Keratinocyte (primary cell): ENCODE measurements at places on chromosomes 3 and 15.

- DNase-seq: no peak
These were observed 290.8 kb downstream of the NEK10 start for GRCh38 chr3:27078246-27078913.

GRCh38 chr15:99207672-99208071, 41.7 kb downstream of the TTC23 start:
- DNase-seq: no peak

GRCh38 chr15:79743032-79743431, 153.8 kb downstream of the MTHFS start:
- DNase-seq: no peak

- DNase-seq: no peak
These were observed 51.6 kb downstream of the WDR76 start for GRCh38 chr15:43878446-43878845.

DNA sequence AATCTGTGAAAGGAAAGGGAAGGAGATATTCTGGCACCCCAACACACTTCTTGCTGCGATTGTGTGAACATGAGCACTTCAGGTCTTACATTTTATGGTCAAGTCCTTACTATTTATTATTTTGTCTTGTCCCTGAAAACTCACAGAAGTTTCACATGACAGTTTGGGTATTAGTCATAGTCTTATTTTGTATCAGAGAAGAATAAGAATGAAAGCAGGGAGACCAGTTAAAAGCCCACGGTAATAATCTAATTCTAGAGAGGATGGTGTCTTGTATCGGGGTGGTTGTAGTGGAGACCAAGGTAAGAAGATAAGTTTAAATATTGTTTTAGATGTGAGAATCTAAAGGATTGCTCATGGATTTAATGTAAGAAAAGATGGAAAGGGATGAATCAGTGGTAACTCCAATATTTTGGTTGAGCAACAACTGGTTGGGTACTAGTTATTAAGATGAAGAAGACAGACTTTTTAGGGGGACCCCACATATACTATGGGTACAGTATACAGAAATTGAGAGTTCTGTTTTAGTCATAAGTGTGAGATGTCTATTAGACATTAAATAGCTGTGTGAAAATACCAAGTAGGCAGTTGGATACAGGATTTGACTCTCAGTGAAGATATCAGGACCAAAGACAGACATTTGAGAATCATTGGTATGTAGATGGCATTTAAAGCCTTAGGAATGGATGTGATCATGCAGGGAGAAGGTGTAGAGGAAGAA, 227.6 kb downstream of the MFSD1 start:
- DNase-seq: no peak

DNA sequence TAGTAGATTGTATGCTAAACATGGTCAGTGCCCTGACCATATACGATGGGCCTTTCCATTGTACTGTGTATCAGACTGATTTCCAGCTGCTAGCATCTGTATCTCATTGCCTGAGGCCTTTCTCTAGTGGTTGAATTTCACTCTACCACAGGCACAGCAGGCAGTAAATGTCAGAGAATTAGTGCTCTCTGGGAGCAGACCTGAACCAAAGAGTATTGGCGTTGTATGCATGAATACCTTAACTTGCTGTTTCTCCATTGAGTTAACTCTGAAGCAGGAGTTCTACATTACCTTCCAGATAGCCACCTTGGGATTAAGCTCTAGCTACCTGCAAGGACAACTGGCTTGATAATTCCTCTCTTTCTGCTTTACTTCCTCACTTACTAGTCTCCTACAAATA, 439.2 kb upstream of the EPHA3 start:
- DNase-seq: no peak

GRCh38 chr3:16071206-16071605, 103.3 kb upstream of the GALNT15 start:
- no peak for DNase-seq

GRCh38 chr3:49523756-49524747, 30.2 kb upstream of the BSN start:
- peak; percentile 30 for DNase-seq

DNA sequence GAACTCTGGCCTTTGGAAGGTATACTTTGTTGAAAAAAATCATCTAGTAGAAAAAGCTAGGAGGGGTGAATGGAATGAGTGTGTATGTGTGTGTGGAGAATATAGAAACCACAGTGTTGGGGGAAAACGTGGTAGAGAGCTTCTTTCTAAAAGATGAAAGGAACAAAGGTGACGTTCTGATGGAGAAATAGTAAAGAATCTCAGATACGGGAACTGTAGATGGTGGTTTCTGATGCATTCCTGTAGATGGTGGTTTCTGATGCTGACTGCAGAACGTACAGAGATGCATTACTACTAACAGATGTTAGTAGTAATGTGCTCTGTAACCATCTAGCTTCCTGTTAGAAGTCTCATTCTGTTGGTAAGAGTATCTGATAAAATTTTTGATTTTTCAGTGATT, 60.2 kb downstream of the VPS8 start:
- no peak for DNase-seq

- DNase-seq: no peak
These were observed 214.6 kb downstream of the SLCO3A1 start for GRCh38 chr15:92068121-92068520.

- no peak for DNase-seq
These were observed 8.6 kb downstream of the IRAK2 start for GRCh38 chr3:10173095-10173925.

DNA sequence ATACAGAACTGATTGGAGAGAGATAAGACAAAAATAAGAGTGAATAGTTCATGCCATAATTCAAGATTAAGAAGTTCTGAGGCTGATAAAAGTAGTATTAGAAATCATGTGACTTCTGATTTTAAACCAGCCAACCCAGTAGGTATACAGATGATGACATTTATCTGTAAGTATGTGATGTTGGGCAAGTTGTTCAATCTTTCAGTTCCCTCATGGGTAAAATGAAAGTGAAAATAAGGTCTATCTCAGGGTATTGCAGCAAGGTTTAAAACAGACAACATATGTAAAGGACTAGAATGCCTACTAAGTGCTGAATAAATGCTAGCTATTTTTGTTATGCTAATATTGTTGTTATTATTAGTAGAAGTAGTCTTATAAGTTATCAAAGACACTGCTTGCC, 1055.7 kb downstream of the NAALADL2 start:
- DNase-seq: no peak

GRCh38 chr15:99628374-99629001, 62.7 kb downstream of the MEF2A start:
- no peak for DNase-seq

DNA sequence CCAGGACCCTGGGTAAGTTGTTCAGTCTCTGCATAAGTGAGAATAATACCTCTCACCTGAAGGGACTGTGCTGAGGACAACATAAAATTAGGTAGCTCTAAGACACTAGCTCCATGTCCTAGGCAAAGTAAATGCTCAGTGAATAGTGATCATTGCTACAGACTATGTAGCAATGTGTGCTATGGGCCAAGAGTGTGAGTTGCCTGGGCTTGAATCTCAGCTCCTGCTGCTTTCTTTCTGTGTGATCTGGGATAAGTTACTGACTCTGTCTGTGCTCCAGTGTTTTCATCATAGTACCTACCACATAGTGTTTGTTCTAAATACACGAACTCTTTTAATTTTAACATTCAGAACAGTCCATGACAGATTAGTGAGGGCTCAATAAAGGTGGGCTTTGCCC, 81.1 kb upstream of the MFGE8 start:
- DNase-seq: no peak

GRCh38 chr3:122782804-122783203, 10.8 kb downstream of the HSPBAP1 start:
- DNase-seq: no peak

- DNase-seq: peak; percentile 21
These were observed 50.8 kb downstream of the GXYLT2 start for GRCh38 chr3:72938471-72939265.

DNA sequence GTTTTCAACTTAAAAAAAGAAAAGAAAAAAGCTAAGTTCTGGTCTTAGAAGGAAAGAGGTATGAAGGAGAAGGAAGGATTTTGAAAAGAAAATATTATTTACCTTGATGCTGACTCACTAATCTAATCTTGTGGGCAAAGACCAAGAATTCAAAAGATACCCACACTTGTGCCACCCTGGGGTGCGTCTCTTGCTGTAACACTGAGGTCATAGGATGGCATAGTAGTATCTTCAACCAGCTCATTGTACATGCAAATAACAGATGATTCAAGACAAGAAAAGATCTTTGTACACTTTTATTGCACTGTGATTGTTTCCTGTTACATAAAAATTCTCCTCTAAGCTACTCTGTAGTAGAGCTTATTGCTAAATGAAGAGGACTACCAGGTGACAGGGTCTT, 17.3 kb downstream of the PLS1 start:
- no peak for DNase-seq

GRCh38 chr3:136658946-136659682, 93.1 kb downstream of the STAG1 start:
- DNase-seq: no peak

GRCh38 chr3:160886421-160886820, 130.4 kb downstream of the PPM1L start:
- no peak for DNase-seq

GRCh38 chr3:59069838-59070237, 20.0 kb upstream of the CFAP20DC start:
- no peak for DNase-seq

GRCh38 chr3:153192327-153192726, 30.3 kb downstream of the RAP2B start:
- DNase-seq: no peak

DNA sequence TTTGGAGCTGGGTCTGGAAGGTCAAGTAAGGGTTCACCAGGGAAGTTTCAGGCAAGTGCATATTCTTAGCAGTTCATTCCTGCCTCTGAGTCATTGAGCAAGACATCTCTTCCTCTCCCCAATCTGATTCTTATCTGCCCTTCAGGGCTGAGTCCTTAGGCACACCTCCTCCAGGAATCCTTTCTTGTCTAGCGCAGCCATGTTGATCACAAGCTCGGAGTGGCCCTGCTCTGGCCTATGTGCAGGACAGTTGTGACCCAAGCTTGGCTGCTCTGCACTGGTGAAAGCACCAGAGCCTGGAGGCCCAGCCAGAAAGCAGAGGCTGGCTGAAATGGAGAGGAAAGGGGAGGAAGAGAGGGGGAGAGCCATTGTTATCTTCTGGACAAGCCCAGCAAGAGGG, 30.9 kb upstream of the MRPS22 start:
- DNase-seq: no peak

DNA sequence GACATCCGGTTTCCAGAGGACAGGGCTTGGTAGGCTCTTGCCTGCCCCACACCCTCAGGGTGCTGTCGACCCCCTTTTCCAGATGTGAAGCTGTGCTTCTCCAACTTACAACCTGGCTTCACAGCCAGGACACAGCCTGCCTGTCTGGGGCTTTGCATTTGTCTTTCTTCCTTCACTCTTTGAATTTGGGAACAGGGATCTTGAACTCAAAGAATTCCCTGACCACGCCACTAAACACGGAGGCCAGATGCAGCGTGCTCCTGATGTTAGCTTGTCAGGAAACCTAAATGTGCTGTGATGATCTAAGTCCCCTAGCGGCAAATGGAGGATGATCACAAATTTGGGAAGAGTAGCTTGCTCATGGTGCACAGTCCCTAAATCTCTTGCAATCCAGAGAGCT, 244.8 kb upstream of the RGMA start:
- DNase-seq: no peak

DNA sequence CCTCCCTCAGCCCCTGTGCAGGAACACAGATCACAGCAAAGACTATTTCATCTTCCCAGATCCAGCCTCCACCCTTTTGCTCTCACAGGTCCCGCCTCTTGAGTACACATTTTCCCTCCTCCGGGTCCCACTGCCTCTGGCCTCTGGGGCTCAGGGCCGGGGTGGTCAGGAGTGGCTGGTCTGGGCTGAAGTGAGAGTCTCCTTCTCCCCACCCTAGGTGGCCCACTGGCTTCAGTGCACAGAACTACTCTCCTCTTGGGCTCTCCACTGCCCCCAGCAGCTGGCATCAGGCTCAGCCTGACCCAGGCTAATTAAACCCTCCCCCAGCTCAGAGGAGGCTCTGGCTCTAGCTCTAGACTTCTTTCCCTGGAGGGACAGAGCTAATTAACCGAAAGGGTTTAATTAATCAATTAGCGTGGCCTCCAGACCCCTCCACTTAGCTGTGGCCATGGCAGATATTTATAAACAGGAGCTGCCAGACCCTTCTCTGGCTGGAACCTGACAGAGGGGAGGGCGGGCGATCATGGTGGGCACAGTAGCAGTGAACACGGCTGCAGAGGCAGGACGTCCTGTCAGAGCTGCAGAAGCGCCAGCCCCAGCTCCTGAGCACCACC, 15.1 kb downstream of the DUSP7 start:
- DNase-seq: no peak

GRCh38 chr3:99638167-99638948, at the start of gene COL8A1:
Gene COL8A1 (plus strand): TSS chr3:99638594. CDS start chr3:99790683, 152,089 bp downstream.
- peak; percentile 35 for DNase-seq

DNA sequence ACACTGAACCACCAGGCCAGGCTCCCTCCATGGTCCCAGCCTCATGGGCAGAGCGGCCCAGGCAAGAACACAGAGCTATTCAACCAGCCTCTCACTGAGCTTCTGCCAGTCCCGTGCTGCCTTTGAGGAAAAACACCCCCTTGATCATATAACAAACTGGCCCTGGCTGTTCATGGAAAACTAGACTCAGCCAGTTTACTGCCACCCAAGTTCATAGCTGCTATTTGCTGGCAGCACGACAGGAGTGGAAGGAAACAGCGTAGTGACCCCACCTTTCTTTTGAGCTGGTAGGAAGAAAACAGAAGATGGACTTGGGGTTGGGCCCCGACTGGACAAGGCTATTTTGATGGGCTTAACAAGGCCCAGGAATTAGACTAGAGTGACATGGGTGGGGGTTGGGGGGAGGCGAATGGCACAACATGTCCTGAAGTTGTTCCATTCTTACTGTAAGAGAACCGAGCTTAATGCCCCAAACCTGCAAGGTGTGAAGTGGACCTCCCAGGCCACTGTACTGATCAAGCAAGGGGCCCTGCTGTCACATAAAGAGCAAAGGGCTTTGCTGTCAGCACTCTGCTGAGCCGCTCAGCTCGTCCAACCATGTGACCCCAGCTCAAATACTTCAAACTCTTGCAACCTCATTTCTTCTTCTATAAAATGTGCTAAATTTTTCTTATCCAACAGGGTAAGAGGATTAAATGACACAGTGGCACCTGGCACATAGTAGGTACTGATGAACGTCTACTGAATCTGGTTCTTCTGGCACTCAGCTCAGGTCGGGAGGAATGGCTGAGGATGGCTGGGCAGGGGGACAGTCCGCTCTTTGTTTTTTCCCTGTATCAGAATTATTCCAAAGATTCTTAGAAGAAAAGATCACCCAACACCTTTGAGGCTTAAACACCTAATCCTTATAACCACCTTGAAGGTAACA, 1.6 kb downstream of the FBXL22 start:
- no peak for DNase-seq

DNA sequence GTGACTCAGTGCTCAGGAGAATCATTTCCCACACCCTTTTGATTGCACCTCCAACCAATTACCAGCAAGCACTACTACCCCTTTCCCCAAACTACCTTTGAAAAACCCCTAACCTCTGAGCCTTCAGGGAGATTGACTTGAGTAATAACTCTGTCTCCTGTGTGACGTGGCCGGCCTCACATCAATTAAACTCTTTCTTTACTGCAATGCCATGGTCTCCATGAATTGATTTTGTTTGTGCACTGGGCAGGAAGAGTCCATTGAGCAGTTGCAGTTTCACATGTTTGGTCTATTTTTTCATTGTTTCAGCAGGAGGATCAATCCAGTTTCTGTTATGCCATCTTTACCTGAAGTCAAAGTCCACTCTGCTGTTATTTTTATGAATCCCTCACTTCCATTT, 32.4 kb downstream of the SCN11A start:
- DNase-seq: no peak
